Activated naive CD4-positive, alpha-beta T cell treated with Interleukin-2 at 50 U/mL for 16 hours (primary cell): ENCODE measurements at places on chromosomes 13 and 19.

- no peak for DNase-seq
Observed at GRCh38 chr13:105177265-105177900, 1358.1 kb downstream of the EFNB2 start.

DNA sequence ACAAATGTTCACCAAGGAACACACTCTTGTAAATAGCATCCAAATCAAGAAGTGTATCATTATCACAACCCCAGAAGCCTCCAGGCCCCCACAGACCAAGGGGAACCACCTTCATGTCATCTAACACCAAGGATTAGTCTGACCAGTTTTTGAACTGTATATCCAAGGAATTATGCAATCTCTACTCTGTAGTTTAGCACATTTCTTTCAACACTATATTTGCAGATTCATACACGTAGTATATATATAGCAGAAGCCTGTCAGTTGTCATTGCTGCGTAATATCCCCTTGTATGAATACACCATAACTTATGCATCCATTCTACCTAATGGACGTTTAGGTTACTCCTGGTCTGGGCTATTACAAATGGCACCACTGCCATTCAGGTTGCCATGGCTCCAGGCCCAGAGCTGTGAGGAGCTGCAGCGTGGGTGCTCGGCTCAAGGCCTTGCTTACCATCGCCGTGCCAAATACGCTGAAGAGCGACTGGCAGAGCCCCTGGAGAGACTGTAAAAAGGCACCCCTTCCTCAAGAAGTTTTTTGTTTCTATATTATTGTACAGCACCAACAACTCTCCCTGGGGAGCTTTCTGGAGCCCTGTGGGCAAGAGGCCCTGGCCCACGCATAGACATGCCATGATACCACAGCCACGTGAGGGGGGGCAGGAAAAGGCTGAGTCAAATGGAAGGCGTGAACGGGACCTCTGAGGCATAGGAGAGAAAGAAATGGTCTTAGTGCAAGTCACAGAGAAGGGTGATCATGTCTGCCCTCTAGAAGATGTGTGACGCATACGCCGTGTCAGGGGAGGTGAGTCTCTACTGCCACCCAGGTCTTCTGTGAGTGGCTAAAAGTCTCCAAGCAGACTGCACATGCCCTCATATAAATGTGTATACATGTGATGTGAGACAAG, 10.8 kb downstream of the LATS2 start:
- peak; percentile 11 for DNase-seq

DNA sequence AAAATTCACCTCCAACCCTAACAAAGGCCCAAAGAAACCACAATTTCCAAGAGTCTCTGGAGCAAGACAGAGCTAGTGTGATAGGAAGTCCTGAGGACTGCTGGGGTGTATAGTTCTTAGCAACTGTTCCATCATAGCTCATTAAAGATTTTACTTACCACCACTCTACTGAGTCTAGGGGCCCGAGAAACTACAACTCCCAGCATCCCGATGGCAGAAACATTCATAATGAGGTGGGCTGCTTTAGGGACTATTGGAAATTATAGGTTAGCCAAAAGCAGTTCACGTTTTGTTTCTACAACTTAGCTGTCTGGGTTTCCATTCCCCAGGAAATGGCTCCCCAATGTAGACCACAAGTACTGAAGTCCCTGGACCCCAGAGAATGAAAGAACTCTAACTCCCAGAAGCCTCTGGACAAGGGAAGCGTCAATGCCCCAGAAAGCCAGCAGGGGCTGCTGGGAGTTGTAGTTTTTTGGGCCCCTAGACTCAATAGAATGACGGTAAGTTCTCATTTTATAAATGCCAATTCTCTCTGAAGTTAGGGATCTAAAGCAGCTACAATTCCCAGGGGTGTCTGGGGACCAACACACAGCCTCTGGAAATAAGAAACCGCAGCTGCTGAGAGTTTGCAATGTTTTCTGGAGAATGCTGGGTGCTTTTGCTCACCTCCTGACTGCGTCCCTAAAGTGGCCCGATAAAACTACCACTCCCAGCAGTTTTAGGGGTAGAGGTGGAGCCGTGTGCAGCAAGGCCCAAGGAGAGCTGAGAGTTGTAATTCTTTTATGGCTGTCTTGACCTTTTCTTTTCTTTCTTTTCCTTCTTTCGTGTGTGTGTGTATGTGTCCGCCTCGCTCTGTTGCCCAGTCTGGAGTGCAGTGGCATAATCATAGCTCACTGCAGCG, 11.1 kb downstream of the FTL start:
- DNase-seq: peak; percentile 41

- no peak for DNase-seq
Observed at GRCh38 chr13:26697069-26697955, 63.3 kb downstream of the GPR12 start.

GRCh38 chr13:41419206-41419605, 38.1 kb upstream of the RGCC start:
- no peak for DNase-seq

DNA sequence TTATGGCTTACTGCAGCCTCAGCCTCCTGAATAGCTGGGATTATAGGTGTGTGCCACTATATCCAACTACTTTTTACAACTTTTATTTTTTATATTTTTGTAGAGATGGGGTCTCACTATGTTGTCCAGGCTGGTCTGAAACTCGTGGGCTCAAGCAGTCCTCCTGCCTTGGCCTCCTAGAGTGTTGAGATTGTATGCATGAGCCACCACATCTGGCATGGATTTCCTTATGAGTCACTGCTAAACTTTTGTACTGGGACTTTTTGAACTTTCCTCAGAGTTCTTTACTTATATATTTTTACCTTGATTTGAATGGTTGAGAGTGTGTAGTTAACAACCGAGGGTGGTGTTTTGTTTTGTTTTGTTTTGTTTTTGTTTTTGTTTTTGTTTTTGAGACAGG, 33.4 kb downstream of the DNAJC3 start:
- DNase-seq: no peak

DNA sequence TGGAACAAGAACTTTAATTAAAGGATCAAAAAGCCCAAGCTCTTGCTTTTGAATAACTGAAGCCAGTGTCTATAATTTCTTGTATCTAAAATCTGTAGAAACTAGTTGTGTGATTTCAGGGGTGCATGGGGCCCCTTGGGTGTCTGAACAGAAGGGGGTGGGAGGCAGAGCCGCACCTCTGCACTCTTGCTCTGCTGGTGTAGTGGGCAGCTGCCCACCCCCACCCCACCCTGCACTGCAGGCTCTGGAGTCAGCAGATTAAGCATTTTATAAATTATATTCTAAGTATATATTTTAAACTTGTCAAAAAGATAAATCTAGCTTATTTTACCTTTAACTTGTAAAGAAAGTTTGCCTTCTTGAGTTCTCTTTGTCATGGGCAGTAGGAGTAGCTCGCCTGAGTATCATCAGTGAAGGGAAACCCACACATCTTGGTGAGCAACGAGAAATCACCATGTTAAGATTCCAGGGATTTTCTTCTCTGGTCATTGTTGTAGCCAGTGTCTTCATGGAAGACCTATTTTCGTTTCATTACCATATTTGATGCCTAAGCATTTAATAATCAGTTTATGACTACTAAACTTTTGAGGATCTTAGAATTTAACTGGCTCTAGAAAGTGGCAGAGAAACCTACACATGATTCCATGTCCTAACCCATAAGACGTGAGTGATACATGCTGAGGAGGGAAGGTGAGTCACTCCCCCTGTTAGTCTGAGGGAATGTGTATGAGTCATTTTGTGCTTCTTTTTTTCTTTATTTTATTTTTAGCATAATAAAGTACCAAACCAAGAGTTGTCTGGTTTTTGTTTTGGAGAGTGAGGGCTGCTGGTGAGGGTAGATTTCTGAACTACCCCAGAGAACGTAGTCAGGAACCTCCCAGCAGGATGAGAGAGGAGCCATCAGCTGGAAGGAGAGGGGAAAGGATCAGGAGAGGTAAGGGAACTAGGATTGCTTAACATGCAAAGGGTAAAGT, 7.7 kb downstream of the UBE2L5 start:
- peak; percentile 36 for DNase-seq

DNA sequence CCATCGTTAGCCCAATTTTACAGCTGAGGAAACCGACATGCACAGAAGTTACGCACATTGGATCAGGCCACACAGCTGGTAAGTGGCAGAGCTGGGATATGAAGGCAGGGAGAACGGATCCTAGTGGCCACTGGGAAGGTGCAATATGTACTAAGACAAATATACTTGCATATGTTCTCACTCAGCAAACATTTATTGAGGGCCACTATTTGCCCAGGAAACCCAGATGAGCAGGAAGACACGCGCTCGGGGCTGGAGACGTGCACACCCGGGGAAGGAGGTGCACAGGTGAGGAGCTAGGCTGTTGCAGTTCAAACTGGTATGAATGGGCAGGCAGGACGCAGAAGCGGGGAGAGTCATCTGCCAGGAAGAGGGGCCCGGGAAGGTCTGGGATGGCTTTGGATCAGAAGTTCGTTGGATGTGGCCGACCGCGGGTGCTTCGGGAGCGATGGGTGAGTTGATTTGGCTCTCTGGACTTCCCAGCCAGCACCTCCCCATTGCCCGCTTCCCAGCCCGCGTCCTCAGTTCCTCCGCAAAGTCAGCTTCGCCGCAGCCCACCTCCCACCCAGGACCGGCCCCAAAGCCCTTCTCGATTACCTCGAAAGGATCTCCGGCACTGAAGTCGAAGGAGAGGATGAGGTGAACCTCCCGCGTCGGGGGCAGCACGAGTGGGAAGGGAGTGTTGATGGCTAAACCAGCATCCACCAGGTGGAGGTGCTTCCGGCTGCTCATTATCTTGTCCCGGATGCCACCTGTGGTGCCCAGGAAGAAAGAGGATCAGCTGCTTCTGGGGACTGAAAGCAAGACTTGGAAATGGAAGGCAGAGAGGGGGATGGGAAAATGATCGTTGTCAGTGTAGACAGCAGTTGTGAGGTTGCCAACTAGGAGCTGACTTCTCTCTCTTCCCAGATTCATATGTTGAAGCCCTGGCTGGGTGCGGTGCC, 17.8 kb upstream of the CABP5 start:
- no peak for DNase-seq

- peak; percentile 30 for DNase-seq
Observed at GRCh38 chr19:13012690-13013608, 17.7 kb downstream of the NFIX start.

GRCh38 chr19:41311072-41311471, 1.1 kb downstream of the CCDC97 start:
- DNase-seq: no peak
